ENCODE measurements at places on chromosomes 2 and 18.

DNA sequence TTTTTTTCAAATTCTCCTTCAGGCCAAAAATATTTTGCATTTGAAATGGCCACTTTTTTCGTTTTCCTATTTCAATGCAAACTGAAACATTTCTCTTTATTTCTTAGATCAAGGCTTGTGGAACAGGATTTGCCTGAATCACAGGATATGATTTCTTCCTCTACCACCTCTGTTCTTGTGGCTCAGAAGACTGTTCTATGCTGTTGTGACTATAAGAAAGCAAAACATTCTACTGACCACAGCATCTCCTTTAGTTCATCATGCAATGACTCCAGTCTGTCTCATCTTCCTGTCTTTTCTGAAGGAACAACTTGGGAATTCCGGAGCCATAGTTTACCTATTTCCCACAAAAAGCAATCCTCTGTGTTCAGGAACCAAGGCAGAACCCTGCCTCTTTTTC lies 16.2 kb upstream of the ZNF512 start:
- no peak for DNase-seq

DNA sequence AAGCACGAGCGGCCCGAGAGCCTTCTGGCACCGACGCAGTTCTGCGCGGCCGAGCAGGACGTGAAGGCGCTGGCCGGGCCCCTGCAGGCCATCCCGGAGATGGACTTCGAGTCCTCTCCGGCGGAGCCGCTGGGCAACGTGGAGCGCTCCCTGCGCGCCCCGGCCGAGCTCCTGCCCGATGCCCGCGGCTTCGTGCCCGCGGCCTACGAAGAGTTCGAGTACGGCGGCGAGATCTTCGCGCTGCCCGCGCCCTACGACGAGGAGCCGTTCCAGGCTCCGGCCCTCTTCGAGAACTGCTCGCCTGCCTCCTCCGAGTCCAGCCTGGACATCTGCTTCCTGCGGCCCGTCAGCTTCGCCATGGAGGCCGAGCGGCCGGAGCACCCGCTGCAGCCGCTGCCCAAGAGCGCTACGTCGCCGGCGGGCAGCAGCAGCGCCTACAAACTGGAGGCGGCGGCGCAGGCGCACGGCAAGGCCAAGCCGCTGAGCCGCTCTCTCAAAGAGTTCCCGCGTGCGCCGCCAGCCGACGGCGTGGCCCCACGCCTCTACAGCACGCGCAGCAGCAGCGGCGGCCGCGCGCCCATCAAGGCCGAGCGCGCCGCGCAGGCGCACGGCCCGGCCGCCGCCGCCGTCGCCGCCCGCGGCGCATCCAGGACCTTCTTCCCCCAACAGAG lies 70.4 kb downstream of the ARHGEF33 start:
- DNase-seq = peak; percentile 30

DNA sequence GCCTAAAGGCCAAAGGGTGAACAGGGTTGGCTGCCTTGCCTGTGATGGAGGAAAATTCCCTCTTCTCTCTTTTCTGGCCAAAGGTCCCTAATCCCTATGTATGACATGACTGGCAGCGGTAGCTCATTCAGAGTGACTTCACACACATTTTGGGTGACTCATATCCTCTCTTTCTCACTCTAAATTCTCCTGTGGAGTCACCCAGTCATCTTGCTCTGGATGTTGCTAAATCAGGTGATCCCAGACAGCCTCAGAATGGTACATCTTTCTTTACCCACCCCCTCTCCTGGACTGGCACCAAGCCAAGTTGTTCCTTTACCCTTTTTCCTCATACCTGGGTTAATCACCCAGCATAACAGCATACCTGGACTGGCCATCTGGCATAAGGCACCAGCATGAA lies 77.2 kb downstream of the NEURL3 start:
- no peak for DNase-seq

- no peak for DNase-seq
Measured at GRCh38 chr2:33782395-33783230, 183.5 kb upstream of the FAM98A start.

DNA sequence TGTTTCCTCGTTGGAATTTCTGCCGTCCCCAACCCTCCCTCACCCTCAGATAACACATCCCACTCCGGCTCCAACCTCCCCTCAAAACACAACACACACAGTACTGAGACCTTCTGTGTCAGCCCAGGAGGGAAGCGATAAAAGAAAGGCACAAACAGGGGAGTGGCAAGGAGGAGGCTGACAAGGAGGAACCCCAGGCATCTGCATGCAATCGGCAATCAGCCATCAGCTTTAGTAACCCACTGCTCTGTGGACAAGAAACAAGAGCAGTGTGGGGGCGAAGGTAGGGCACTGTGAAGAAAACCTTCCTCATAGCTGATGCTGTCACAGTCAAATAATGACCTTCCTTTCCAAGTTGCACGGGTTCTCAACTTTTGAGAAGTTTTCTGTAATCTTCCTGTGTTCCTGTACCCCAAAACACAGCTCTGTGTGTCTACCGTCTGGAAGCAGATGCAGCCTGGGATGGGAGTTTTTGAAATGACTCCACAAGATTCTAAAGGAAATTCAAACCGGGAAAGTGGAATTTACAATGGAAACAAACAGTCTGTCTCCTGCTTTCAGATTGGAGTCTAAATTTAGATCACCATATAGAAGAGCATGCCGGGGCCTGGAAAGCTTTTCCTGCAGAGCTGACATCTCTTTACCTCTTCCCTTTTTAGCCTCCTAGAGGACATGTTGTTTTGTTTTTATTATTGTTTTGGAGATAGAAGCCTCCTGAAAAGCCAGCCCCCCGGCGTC lies 16.4 kb upstream of the LPIN2 start:
- DNase-seq = no peak

GRCh38 chr18:44709307-44710126 lies 28.8 kb downstream of the SETBP1 start:
- no peak for DNase-seq

DNA sequence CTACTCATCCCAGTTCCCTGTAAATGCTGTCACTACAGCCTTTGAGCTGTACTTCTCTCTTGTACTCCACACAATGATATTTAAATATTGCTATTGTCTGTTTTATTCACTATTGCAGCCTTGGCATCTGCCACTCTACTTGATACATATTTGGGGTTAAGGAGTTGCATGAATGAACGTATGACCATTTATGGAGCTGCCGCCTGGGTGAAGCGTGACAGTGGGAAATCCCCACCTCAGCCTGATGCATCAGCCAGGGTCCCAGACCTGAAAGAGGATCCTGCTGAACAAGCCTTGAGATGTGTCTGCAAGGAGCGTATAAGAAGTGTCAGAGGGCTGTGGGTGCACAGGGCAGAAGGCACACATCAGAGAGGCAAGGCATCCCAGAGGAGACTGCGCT lies 39.1 kb downstream of the MRPL35 start:
- DNase-seq = peak; percentile 29

DNA sequence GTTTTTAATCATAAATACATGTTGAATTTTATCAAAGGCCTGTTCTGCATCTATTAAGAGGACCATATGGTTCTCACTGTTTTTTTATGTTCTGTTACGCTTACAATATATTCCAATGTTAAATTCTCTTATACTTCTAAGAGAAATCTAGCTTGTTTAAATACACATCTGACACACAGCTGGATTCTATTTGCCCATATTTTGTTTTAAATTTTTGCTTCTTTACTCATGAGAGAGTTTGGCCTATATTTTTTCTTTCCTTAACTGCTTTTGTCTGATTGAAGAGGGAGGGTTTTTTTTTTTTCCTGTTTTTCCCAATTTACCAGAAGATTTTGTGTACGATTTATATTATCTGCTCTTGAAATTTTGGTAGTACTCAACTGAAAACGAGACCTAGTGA lies 34.9 kb downstream of the RNF144A start:
- no peak for DNase-seq

DNA sequence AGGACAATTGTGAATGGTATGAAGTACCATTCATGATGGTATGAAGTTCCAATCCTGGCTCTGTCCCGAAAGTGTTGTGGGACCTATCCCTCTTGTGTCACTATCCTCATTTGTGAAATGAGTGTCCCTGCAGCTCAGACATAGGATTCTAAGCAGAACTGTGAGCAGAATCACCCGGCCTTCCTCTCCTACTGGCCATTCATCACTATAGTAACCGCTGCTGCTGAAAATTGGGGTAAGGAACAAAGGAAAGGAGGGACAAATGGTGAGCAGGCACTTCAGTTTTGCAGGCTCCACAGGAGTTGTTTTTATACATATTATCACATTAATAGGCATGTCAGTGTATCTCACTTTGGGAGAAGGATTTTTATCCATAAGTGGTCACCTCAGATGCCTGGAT lies 27.4 kb downstream of the SMYD1 start:
- DNase-seq = no peak

DNA sequence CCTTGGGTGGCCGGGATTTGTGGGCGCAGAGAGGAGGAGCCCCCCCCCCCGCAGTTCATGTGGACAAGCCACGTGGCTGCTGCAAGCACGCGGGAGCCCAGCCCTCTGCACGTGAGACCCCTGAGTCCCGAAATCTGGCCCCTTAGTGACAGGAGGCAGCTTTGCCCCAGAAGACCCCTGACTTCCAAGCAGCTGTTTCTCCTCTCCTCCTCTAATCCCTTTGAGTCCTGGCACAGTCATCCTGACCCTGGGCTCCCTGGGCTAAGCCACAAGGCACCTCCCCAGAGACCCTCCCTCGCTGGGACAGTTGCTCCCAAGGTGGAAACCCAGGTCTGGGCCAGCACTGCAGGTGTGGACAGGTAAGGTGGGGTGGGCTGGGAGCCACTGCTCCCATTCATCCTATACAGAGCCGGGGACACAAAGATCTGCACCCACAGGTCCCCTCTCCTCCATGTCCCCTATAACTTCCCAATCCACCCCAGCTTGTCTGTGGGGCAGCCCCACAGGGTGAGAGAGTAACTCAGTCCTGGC lies 923 bp downstream of the TEKT4 start:
- DNase-seq = no peak

- DNase-seq = no peak
Measured at GRCh38 chr2:20210462-20210861, 14.5 kb downstream of the SDC1 start.

GRCh38 chr2:127072396-127072795 lies 34.6 kb downstream of the BIN1 start:
- no peak for DNase-seq

DNA sequence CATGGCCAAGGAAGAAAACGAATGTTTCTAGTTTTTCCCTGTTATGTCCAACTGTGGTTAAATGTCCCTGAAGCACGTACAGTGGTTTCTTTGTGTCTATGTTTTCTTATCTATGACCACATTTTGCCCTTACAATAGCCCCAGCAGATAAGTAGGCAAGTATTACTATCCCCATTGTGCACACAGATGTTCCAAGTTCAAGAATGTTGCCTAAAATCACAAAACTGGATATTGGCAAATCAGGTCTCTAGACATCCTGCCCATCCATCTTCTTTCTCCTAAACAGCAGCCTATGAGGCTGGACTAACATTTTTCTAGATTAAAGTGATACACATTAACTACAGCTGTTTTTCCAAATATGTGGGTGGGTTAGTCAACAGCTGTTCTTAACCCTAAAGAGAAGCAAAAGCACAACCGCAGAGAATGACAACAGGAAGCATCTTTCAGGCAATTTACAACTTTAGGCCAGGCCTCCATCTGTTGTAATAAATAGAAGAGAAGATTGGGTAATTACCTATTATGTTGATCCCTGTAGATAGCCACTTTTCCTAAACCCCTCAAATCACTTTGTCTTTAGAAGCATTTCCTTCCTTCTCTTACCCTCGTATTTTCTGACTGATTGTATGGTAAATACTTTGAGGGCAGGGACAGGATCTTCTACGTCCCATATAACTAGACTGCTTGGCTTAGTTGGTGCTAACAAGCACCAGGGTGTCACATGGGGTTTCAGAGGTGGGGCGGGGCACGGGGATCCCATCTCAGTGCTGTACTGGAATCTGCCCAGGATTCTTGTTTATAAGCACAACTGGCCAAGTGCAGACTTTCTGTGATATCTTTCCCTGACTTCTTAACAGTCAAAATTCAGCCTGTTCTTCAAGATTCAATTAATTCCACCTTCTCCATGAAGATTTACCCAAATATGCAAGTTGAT lies 132.1 kb upstream of the SETBP1 start:
- no peak for DNase-seq

- no peak for DNase-seq
Measured at GRCh38 chr2:125535089-125535488, 1120.9 kb upstream of the GYPC start.

DNA sequence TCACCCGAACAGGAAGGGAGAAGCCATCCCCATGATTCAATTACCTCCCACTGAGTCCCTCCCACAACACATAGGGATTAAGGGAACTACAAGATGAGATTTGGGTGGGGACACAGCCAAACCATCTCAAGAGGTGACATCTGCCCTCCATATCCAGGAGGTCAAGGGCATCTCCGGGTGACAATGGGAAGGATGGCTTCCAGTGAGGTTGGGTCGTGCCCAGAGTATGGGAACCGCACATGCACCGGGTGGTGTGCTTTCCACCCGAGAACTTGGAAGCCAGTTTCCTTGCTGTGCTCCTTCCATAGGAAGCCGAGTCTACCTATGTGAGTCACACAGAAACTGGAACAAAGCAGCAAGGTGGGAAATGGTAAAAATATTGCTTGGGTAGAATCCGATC lies 216.9 kb upstream of the SALL3 start:
- DNase-seq = no peak

GRCh38 chr2:44559108-44559507 lies 197.4 kb downstream of the CAMKMT start:
- DNase-seq = no peak

DNA sequence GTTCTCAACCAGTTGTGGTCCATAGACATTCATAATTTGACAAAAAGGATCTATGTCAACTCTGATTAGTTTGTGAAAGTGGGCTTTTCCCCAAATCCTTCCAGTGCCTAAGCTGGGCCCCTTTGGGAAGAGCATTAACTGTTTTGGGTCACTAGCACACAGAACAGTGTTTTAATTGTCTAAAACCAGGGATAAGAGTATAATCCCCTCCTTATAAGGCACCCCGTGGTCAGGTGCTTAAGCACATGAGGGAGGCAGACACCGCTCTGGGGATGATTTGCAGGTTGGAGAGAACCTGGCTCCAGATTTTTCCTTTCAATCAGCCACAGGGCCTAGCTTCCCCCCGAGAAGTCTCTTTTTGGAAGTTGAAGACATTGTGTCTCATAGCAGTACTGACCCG lies 53.6 kb upstream of the RFX8 start:
- DNase-seq = no peak

- DNase-seq = no peak
Measured at GRCh38 chr2:31828891-31829290, 181.9 kb downstream of the MEMO1 start.

- no peak for DNase-seq
Measured at GRCh38 chr2:189153619-189154018, 25.9 kb downstream of the COL5A2 start.

GRCh38 chr18:3153107-3153704 lies 66.6 kb downstream of the MYOM1 start:
- DNase-seq = no peak

- DNase-seq = no peak
Measured at GRCh38 chr18:26809346-26809745, 56.2 kb downstream of the AQP4 start.

GRCh38 chr2:81234711-81235110 lies 930.2 kb upstream of the LRRTM1 start:
- no peak for DNase-seq

All from CD4-positive, alpha-beta T cell treated with Interleukin-4 for 4 hours (primary cell).